ENCODE measurements at places on chromosomes 3 and 15.

GRCh38 chr15:59353994-59354416 is 18.7 kb downstream of the MYO1E start:
- DNase-seq: no peak

GRCh38 chr15:40251486-40252140 is 12.8 kb downstream of the PAK6 start:
- no peak for DNase-seq

DNA sequence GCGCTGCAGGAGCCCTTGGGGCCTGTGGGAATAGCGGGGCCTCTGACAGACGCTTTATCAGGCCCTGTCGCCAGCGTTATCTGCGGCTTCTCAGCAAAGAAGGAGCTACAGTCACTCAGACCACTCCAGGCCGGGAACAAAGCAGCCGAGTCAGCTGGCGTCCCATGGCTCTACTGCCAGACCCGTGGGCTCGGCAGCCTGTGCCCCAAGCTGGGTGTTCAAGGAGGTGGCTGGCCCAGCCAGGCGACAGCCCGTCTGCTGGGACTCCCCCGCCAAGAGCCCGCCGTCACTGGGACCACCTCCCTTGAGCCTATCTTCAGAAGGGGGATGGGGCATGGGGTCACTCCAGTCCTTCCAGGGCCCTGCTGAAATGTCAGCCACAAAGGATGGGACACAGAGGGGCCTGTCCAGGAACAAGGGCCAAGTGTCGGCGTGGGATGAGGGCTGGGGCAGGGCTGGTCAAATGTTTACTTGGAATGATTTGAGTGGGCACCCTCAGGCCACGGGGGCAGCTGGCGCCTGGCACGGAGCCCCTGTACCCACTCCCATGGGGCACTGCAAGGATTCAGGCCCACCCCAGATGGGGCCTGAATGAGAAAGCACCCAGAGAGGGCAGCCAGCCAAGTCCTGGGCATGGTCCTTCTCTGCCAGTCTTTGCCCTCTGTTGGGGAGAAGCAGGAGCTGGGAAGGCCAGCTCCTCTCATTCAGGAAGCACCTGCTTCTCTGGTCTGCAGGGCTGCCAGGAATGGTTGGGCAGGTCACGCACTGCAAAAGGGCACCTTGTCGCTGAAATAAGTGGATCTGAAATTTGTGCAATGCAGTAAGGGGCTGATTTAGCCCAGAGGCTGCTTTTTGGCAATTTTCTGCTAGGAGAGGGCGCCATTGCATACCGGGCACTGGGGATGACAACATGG is 148.3 kb downstream of the SMAD6 start:
- DNase-seq: peak; percentile 14

- DNase-seq: no peak
These were observed 833.1 kb downstream of the NAALADL2 start for GRCh38 chr3:175692256-175692655.

- DNase-seq: no peak
These were observed 1.7 kb downstream of the CCDC9B start for GRCh38 chr15:40338921-40339620.

DNA sequence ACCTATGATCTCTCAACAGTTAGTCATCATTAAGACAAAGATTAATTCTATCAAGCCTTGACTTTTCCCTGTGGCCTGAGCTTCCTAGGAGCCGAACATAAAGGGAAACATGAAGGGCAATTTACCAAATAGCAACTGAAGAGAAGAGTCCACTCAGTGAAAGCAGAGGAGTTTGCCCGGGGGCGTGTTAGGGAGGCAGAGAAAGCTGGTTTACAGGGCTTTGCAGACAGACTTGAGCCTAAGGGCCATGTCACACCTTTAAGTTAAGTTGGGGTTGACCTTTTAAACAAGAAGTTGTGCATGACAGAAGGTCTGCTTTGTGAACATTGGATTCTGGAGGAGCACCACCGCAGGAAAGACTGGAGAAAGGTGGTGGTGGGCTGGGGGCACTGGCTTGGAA is 701.8 kb upstream of the CFAP20DC start:
- no peak for DNase-seq

Measured in OCI-LY7 (cell line).